ENCODE measurements at places on chromosomes 5 and 9.
A peak's percentile ranks its signal among the peaks of the same experiment; 100 is the strongest.

- DNase-seq = peak; percentile 18
Observed at GRCh38 chr5:102561894-102562760, 63.3 kb upstream of the SLCO6A1 start.

- DNase-seq = peak; percentile 41
Observed at GRCh38 chr9:76371901-76372300, 22.3 kb downstream of the RFK start.

DNA sequence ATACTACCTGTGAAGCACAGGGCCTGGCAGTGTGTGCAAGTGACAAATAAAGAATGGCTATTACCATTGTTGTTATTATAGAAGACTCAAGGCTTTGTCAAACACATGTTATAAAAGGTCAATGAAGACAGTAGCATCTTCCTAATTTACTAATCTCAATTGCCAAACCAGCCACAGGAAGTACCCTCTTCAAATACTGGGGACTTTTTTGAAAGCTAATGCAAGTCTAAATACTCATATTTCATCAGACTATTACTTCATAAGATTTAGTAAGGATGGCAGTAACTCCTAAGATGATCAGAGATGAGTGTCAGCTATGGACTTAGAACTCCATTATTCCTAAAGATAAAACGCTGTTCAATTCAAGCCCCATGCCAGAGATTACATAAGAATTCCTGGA is 43.0 kb downstream of the GNAQ start:
- no peak for DNase-seq

- DNase-seq = no peak
Observed at GRCh38 chr9:98038958-98039357, 17.6 kb upstream of the NANS start.

GRCh38 chr5:132193165-132193694 is 34.4 kb downstream of the P4HA2 start:
- DNase-seq = no peak

DNA sequence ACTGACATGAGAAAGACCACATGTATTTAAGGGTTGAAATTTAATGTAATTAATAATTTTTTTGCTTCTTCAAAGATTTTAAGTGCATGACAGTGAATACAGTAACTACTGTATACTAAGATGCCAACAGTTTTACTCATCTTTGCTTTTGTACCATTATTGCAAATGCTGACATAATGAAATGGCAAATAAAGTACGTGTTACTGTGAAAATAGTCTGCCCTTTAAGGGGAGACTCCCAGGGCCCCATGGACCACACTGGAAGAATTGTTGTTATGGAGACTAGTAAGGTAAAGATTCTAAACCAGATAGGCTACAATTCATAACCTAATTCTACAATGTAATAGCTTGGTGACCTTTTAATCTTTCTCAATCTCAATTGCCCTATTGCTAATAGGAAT is 84.7 kb downstream of the NR3C1 start:
- no peak for DNase-seq

DNA sequence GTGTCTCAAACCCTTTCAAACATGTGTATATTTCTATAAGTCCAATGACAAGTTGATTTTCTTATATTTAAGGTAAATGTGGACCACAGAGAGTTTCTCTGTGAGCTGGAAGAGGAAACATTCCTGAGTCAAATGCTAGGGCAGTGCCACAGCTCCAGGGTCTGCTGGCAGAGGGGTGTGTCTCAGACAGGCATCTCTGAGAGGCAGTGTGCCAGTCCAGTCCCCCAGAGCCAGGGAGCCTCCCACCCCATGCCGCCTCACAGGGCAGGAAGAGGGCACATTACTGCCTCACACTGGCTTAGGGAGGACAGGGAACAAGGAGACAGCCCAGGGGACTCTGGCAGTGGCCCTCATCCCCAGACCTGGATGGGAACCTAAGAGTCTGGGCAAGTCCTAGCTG is 120.2 kb downstream of the TENT4A start:
- DNase-seq = no peak

GRCh38 chr5:36397901-36398536 is 96.3 kb upstream of the RANBP3L start:
- DNase-seq = no peak

- DNase-seq = peak; percentile 89
Observed at GRCh38 chr9:87713278-87713987, 12.5 kb upstream of the CTSL start.

DNA sequence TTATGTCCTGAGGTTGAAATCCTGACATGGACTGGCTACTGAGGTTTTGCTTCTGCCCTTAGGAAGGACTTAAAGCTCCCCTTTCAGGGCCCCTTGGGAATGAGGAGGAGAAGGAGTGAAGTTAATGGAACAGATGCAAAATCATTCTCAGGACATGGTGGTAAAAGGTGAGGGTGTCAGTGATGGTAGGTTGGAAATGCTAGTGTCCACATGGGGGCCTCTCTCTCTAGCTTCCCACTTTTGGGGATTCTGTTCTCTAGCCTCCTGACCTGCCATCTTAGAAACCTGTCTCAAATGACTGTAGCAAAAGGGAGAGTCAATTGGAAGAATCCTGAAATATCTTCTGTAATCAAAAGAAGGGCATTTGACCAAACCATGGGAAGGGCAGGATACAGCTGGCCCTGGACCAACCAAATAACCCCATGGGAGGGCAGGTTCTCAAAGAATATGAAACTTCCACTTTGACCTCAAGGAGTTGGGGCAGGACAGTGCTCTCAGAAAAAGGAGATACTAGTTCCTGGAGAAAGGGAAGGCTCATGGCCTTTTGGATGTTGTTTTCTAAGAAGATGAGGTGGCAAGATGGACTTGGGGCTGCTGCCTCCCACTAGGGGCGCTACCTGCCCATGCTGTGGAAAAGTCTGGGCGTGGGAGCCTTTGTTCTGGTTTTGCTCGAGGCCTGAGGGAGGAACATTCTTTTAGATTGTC is 21.2 kb upstream of the MLANA start:
- no peak for DNase-seq

GRCh38 chr5:181189962-181190710 is 14.9 kb downstream of the TRIM7 start:
- DNase-seq = peak; percentile 23

DNA sequence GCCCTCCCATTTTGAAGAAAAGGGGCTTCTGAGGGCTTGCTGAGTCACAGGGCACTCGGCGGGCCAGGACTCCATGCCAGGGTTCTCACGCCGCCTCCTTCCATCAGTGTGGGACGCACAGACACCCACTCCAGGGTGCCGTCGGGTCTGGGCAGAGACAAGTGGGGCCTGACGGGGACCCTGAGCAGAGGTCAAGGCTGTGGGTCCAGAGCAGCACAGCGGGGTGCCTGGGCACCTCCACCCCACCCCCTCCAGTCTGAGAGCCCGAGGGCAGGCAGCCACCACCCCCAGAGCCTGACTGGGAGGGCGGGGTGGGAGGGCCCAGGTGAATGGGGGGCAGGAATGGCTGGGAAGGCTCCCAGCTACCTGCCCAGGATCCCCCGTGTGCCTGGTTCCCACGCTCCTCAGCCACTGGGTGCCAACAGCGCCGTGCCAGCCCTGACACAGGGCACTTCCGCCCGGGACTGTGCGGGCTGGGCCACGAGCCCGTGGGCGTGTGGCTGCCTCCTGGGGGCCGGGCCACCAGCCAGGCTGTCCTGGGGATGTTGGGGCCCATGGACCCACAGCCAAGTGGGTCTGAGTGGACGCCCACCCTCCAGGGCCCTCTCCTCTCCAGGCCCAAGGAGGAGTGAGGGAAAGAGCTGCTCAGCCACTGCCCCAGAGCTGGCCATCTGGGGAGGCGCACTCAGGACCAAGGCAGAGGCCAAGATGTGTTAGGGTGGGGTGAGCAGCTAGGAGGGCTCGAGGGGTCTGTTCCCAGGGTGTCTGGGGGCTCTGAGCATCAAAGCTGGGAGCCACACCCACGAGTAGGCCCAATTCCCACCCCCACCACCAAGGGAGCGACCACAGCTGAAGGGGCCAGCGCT is 10.1 kb upstream of the NRARP start:
- peak; percentile 56 for DNase-seq

DNA sequence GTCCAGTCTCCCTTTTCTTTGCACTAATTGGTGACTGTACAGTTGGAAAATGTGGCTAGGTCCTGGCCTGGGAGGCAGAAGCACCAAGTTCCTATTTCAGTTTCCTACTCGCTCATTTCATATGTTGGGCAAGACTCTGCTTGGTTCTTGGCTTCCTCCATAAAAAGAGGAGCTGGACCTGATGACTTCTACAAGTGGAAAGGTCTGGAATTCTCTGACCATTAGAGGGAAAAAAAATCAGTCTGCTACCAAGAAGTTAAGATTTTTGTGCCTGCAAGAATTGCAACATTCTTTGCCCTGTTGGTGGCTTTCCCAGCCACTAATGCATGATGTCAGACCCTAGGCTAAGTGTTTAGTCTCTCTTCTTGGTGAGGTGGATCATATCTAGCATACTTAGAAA is 91.5 kb downstream of the WDR41 start:
- DNase-seq = no peak

DNA sequence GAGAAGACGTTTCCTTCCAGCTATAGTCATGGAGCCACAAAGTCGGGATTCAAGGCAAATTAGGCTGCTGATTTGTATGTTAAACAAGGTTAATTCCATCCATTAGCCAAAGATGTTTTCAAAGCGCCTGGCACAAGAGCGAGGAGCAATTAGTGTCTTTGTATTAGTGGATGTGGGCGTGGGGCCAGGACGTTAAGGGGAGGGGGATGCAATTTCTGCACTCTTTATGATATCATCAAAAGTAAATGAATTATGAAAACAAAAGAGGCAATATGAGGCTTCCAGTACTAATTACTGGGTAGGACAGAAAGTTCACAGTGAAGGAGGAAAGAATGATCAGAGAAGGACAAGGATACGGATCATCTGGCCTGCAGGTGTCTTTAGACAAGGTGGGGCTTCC is 230.9 kb upstream of the MSX2 start:
- no peak for DNase-seq

DNA sequence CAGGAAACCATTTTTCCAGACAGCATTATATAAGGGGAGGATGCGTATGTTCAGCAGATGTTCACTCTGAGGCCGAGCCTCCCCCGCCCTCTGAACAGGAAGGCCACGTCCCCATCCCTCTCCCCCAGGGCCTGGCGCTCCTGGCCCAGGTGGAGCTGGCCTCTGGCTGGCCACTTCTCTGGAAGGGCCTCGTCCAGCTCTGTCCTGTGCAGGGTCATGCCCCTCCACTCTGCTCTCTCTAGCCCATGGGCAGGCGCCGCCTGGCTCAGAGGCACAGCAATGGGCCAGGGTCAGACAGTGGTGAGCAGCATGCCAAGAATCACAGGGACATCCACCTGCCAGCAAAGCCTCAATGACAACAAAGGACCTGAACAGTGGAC is 34.2 kb downstream of the ADAMTS2 start:
- DNase-seq = no peak

GRCh38 chr9:89941875-89942274 is 337.1 kb downstream of the GADD45G start:
- peak; percentile 65 for DNase-seq

- no peak for DNase-seq
Observed at GRCh38 chr5:173707392-173707791, 90.9 kb upstream of the BOD1 start.

- DNase-seq = no peak
Observed at GRCh38 chr9:126390923-126391322, 64.3 kb downstream of the MVB12B start.

DNA sequence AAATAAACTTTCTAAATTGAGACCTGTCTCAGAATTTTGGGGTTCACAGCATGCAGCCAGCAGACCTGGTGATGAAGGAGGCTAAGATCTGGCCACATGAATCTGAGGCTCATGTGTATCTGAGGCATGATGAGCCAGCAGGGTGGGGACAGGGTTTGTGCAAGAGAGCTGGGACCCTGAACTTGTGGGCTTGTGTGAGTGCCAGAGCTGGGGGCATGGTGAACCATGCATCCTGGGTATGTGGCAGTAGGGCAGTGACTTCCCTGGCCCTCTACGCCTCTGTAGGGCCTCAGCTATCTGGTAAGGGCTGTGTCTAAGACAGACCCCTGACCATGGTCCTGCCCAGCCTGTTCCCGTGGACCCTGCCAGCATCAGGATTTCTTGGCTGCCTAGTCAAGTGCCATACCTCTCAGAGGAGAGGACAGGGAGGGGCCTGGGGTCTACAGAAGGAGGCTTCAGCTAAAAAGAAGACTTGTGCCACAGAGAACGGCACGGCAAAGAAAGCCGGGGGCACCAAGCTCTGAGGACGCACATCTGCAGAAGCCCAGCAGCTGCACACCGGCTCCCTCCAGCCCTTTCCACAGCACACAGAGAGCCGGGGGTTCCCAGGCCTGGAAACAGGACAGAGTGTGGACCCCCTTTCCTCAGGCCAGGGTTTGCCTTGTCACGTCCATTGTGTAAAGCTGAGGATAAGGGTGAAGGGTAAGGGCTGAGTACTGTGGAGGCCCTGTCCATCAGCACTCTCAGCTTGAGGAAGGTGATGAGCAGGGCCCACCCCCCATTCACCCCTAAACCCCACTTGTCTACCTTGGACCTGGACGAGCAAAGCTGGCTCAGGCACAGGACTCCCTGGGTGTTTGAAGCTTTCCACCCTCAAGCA is 130.1 kb downstream of the MRPL36 start:
- DNase-seq = no peak

DNA sequence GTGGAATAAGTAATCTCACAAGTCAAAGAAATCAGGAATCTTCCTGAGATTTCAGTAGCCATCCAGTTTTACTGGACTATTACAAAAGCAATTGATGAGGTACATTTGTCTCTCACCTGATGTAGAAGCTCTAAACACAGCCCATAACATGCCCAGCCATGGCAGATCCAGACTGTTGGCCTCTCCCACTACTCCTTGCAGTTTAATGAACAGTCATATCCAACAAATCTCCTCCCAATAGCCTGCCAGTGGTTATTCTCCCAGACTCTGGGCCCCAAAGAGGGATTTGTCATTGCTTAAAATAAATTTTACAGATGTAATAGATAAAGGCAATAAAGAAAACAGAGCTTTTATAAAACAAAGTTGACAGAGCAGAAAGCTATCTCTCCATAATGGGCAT is 80.8 kb downstream of the ZNF608 start:
- DNase-seq = no peak

DNA sequence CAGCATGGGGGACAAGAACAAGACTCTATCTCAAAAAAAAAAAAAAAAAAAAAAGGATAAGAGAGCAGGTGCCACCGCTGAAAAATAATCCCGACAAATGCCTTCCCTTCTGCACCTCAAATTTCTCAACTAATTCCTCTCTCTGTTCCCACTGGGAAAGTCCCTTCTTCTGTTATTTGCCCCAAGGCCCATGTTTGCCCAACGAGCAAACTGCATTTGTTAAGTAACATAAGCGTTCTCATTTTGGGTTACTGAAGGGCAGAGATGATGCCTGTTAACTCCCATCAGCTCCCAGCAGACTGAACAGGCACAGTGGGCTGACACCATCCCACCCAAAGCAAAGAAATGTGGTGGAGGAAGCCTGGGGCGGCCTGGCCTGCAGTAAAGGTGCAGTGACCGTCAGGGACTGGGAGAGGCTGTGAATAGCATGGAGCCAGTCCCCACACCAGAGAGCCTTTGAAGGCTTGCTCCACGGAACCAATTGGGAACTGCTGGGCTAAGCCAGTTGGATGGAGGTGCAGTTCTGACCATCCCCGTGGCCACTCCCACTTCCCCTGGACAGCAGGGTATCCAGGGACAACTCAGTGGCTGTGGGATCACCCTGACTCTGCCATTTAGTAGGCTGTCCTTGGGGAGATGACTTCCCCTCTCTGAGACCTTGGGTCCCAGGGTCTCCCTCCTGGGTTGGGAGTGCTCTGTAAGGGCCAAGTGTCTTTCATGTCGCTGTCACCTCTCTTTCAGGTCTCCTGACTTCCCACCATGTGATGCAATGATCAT is 149.7 kb upstream of the IER5L start:
- no peak for DNase-seq

- DNase-seq = no peak
Observed at GRCh38 chr9:133064241-133065069, 2.7 kb downstream of the CEL start.

GRCh38 chr5:5795074-5795771 is 372.7 kb downstream of the ICE1 start:
- no peak for DNase-seq

GRCh38 chr9:115396071-115396529 is 278.1 kb upstream of the TNC start:
- DNase-seq = no peak
